ENCODE measurements at places on chromosomes 12 and 14.
A peak's percentile ranks its signal among the peaks of the same experiment; 100 is the strongest.

DNA sequence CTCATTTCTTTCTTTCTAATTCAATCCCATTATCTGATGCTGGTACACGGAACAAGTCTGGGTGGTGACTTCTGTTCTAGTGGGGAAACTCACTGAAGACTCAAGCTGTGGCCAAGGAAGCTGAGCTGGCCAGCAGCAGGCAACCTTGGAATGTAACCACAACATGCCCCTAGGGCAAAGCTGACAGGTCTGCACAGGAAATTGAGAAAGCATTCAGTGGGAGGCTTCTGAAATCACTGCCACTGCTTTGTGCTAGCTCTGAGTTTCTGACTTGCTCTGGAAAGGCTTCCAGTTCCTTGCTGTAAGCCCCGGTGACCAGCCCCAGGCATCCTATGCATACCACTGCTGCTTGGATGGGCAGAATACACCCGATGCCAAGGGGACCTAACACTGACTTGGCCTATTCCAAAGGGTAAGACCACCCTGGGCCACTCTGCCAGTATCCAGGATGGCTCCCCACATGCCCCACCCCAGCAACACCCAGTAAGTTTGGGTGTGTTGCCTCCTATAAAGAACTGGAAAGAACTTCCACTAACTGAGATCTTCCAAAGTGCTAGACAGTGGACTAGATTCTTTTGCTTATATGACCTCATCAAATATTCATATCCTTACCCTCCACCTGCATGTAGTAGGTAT, 84.5 kb upstream of the CDKN3 start:
- DNase-seq = no peak

DNA sequence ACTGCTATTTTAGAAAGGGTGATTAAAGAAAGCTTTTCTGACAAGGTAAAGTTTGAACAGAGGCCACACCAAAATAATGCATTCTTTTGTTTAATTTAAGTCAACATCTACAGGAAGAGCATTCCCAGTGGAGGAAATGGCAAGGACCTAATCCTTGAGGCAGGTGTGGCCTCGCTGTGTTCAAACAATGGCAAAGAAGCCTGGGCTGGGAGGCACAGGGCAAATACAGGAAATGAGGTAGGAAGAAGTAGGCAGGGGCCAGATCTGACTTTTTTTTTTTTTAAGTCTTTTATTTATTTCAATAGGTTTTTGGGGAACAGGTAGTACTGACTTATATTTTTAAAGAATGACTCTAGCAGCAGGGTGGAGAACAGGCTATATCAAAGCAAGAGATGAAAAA, 53.5 kb downstream of the ARMH4 start:
- DNase-seq = no peak

DNA sequence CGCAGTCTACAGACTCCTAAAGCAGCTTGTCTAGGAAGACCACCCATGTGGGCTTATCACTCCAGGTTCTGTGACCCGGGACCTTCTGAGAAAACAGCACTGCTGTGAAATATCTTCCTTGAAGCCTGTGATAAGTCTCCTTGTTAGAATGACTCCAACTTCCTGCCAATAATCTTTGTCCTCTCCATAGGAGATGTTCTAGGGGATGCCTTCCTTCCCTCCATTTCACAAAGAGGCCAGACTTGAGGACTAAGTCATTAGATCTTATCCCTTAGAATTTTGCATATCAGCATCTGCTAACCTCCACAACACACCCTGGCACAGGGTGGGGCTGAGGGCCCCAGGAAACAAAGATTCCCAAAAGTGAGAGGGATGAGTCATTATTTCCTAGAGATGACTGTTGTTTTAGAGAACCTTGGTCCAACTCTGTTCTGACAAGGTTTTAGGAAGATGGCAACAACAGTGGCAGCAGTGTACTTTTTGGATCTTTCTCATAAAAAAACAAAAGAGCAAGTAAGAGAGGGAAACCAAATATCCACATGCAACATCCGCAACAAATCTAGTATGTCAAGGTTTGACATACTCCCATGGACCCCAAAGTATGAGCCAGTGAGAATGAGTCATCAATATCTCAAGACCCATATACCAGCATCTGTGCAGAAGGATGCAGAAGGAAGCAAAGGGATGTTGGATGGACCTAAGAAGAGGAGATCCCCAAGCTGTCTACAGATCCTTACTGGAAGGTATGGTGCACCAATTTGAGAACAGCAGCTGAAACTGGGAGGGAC, 6.0 kb downstream of the LTB4R start:
- no peak for DNase-seq

GRCh38 chr12:54246011-54246641, 33.8 kb downstream of the CBX5 start:
- no peak for DNase-seq

DNA sequence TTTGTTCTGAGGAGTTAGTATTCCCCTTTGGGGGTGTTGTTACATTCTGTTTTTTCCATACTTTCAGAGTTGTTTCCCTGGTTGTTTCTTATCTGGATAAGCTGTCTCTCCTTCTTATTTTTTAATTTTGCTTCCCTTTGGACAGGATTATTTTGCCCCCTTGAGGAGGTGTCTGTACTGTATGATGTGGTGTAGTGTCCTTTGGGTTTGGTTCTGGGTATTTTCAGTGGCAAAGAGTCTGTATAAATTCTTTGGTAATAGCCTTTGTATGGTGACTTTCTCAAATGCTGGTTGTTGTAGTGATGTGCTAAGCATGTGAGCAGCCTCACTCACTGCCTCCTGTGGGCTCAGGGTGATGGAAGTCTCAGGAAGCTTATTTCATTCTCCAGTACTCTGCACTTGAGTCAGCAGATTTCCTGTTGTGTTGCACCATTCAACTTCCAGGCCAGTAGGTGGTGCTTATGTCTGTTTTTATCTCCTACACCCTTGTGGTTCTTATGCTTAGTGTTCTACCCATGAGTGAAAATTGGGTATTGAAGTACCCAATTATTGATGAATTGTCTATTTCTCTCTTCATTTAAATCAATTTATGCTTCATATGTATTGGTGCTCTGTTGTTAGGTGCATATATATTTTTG, 103.3 kb upstream of the PMCH start:
- no peak for DNase-seq

DNA sequence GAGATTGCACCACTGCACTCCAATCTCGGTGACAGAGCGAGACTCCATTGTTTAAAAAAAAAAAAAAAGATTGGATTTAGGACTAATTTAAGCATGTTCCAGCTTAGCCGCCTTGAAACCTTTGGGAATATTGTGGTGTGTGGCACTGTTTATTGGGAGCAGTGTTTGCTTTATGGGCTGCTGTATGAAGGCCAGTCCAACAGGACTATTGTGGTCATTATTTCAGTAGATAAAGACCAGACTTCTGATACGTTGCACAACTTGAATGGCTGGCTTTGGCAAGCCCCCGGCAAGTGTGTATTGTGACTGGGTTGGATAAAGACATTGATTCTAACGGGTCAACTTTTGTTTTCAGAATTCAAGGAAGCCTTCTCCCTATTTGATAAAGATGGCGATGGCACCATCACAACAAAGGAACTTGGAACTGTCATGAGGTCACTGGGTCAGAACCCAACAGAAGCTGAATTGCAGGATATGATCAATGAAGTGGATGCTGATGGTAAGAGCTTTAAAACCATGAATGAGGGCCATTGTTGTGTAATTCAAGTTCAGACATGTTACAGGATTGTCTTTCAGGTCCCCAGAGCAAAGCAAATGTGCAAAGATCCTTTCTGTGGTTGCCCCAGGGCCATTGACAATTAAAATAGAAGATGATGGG, 4.2 kb downstream of the CALM1 start:
- no peak for DNase-seq

DNA sequence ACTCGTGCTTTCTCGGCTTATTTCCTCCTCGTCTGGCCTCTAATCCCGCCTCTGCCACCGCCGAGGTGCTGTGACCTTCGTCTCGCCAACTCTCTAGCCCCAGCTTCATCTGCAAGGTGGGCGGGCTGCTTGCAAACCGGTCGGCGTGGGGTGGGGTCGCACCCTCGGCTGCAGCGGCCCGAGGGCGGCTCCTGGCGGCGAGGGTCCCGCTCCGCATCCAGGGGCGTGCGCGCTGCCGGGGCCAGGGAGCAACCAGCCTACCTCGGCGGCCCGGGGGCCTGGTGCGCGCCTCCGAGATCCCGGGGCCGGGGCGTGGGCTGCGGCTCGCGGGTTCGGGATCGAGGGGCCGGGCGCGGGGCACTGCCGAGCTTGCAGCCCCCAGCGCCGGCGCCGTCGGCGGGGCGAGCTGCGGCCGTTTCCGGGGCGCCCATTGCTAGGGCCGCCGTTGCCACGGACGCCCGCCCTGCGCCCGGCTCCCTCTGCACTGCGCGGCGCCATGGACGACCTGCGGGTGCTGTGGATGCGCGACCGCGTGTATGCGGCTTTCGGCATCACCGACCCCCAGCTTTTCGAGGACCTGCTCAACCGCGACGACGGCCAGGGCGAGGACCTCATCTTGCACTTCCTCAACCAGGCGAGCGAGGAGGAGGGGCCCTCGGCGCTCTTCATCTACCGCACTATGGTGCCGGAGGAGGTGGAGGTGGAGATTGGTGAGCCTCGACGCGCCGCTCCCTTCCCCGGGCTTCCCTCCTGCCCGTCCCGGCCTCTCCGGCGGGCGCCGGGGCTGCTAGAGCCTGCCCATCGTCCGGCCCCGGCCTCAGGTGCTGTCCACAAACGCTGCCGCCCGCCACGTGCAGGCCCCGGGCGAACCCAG, at the start of gene DNAH10:
DNAH10 (plus strand) TSS at position 461 of the 874 bp plus-strand sequence; CDS start at position 497, 36 bp downstream.
- DNase-seq = no peak

- DNase-seq = no peak
Measured at GRCh38 chr14:99207456-99207855, 64.5 kb downstream of the BCL11B start.

DNA sequence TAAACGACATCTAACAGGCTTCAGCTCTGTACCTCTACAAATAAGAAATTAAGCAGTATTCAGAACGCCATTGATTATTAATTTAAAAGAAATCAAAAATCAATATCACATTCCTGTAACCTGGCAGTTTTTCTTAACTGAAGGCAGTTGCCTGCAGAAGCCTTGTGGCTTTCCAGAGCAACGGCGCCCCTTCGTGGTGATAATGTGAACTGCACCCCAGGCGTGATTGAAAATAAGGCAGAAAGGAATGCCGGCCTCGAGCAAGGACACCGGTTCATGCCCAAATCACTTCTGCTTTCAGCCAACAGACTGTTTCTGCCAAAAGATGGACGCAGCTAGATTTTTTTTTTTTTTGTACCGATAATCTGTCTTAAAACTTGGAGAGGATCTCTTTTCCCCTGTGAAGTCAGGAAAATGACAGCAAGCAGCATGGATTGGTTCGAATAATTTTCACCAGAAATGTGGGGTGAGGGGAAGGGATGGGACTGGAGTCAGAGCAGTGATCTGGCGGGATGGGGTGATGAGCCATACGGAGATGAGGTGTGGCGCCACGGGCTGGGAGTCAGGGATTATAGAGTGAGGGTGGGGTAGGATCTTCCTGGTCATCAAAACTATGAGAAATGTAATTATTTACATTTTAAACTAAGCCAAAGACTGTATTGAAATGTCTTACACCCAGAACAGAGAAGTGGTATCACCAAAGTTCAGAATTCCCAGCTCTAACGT, 473.0 kb downstream of the DPF3 start:
- DNase-seq = peak; percentile 19

DNA sequence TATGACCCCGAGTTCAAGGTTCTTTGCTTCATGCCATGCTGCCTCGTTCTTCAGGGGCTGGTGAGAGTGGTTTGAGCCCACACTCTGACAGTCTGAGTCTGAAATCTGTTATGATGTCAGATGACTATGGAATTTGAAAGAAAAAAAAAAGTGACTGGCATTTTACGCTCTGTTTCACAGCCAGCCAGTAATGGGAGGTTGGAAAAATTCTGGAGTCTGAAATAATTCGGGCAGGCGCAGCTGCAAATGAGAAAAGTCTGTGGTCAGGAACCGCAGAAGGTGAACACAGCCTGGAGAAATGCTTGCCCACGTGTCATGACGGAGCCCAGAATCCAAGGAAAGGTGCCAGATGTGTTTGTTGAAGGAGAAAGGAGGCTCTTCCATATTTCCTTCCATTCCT, 269.8 kb upstream of the PWP1 start:
- no peak for DNase-seq

DNA sequence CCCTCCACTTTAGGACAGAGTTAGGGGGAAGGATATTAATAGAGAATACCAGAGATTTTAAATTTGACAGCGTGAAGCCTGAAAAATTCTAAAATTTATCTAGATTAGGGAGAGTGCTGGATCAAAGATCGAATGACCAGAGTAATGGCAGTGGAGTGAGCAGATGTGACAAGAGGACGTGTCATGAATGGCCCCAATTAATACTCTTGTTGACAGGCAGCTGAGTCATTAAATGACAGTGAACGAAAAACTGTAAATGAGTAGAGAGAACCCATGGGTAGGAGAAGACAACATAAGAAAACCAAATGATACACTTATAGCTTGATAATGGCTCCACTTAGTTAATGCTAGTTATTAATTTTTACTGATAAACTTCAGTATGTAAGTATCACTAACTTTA, 73.9 kb upstream of the PLEKHA5 start:
- DNase-seq = no peak

- DNase-seq = peak; percentile 73
Measured at GRCh38 chr14:103078420-103078749, 5.6 kb upstream of the LBHD2 start.

GRCh38 chr12:91215940-91216454, 33.4 kb upstream of the DCN start:
- DNase-seq = no peak

GRCh38 chr12:97093187-97093683, 186.2 kb downstream of the NEDD1 start:
- DNase-seq = no peak

GRCh38 chr14:60681271-60681670, 32.0 kb upstream of the SIX1 start:
- DNase-seq = no peak

- no peak for DNase-seq
Measured at GRCh38 chr12:92566448-92567019, 136.3 kb upstream of the PLEKHG7 start.

DNA sequence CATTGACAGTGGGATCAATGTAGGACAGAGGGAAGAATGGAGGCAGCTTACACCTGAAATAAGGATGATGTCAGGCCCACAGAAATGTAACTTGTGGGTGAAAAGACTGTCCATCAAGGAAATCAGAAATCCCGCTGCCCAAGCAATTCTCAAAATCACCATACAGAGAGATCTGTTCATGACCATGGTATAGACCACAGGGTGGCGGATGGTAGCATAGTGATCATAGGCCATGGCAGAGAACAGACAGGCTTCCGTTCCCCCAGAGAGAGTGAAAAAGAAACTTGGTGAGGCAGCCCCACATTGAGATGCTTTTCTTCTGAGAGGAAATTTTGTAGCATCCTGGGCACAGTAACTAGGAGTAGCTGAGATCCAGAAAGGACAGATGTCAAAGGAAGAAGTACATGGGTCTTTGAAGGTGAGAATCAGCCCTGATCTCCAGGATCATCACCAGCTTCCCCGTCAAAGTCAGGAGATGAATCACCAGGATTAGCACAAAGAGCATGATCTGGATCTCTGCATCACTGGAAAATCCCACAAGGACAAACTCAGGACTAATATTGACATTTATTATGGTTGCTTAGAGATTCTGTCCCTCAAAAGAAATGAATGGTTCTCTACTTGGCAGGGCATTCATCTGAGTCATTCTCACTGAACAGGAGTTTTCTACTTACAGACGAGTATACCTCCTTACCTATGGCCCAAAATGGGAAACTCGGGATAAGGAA, 5.5 kb upstream of the ZNF641 start:
- no peak for DNase-seq

- DNase-seq = no peak
Measured at GRCh38 chr14:92577321-92577742, 63.8 kb downstream of the RIN3 start.

GRCh38 chr12:127280393-127281275, 986.3 kb upstream of the TMEM132C start:
- peak; percentile 30 for DNase-seq

- no peak for DNase-seq
Measured at GRCh38 chr14:51547260-51547659, 104.5 kb upstream of the FRMD6 start.

- no peak for DNase-seq
Measured at GRCh38 chr14:75338398-75338797, 59.8 kb downstream of the FOS start.

Data from T follicular helper cell (primary cell).